ENCODE measurements at places on chromosomes 11 and 22. TPM values are rescaled to one million over a fixed set of nuclear protein-coding genes. Genes with fewer than 3 reads are reported as not detected.

DNA sequence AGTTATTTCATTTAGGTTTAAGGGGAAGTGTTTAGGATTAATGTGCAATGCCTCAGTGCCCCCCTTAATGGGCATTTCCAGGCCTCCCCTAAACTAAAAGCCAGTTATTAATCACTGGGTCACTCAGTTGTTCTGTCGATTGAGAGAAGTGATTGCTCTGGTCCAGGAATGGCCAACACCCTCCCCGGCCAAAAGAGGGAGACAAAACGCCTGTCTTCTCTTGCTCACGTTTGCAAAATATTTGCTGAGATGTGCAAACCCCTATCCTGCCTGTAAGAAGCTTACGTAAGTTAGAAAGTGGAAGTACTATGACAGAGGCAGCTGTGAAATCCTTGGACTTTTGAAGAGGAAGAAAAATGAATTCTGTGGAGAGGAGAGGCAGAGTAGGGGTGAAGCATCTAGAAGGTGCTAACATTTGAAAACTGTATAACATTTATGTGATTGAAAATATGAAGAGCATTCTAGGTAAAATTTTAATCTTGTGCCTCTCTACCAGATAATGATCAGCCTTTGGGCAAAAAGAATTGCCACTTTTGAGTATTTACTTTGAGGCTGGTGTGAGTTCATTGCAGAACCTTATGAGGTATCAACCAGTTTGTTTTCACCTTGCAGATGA lies 37.7 kb downstream of the NTM start:
- no peaks in the 10 kb centered on the region for H3K27me3 ChIP-seq
- H3K4me1 ChIP-seq, result no peaks in the 10 kb centered on the region
- no peak overlapping the region for H3K4me3 ChIP-seq
- H3K36me3 ChIP-seq, result no peaks in the 10 kb centered on the region

- no peak overlapping the region for H3K4me3 ChIP-seq
- H3K36me3 ChIP-seq, result no peaks in the 10 kb centered on the region
- H3K4me1 ChIP-seq, result no peaks in the 10 kb centered on the region
Observed at GRCh38 chr22:49047447-49047846, 780.2 kb downstream of the BRD1 start.

- H3K4me1 ChIP-seq, result peaks cover 2% of the 10 kb centered on the region
- no peak overlapping the region for H3K4me3 ChIP-seq
- no peaks in the 10 kb centered on the region for H3K27me3 ChIP-seq
- no peaks in the 10 kb centered on the region for H3K36me3 ChIP-seq
Observed at GRCh38 chr22:28956506-28956905, 73.1 kb downstream of the ZNRF3 start.

GRCh38 chr22:38401336-38402084 lies 53.5 kb downstream of the KCNJ4 start:
- no peak overlapping the region for H3K4me3 ChIP-seq
- H3K27me3 ChIP-seq, result no peaks in the 10 kb centered on the region
- DNase-seq, result peak; percentile 71
- no peaks in the 10 kb centered on the region for H3K4me1 ChIP-seq
- H3K27ac ChIP-seq, result no peak overlapping the region

GRCh38 chr11:57659669-57660068 lies 2.1 kb downstream of the CLP1 start:
- no peaks in the 10 kb centered on the region for H3K4me1 ChIP-seq
- no peak overlapping the region for H3K4me3 ChIP-seq
- no peak overlapping the region for H3K27ac ChIP-seq
- H3K27me3 ChIP-seq, result no peaks in the 10 kb centered on the region
- no peaks in the 10 kb centered on the region for H3K36me3 ChIP-seq
- no peak for DNase-seq

DNA sequence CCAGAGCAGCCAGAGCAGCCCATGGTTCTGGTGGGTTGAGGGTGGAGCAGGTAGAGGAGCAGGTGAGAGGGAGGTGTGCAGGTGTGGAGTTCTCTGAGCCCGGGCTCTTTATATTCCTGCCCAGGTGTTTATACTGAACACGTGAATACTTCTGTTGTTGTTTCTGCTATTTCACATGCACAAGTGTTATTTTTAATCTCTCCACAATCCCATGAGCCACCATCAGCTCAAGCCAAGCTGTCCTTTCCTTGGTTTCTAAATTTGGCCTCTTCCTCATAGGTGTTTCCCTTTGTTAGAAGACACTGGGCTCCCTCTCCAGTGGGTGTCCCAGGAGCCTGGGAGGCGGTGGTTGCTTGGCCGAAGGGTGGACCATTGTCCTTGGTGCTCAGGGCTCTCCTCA lies at the start of gene KRTAP5-3:
Gene KRTAP5-3 (minus strand): TSS at position 101 of the 400 bp plus-strand sequence. CDS start 78 bp downstream, at position 23.
- H3K27me3 ChIP-seq, result no peaks in the 10 kb centered on the region
- H3K36me3 ChIP-seq, result no peaks in the 10 kb centered on the region
- H3K27ac ChIP-seq, result no peak within 1 kb of the TSS

- no peaks in the 10 kb centered on the region for H3K36me3 ChIP-seq
- no peaks in the 10 kb centered on the region for H3K4me1 ChIP-seq
- no peak overlapping the region for H3K27ac ChIP-seq
- H3K4me3 ChIP-seq, result no peak overlapping the region
Observed at GRCh38 chr11:73648571-73649046, 2.2 kb downstream of the PLEKHB1 start.

GRCh38 chr11:44446366-44446762 lies 119.1 kb upstream of the CD82 start:
- H3K4me1 ChIP-seq, result no peaks in the 10 kb centered on the region
- no peak overlapping the region for H3K4me3 ChIP-seq
- no peaks in the 10 kb centered on the region for H3K36me3 ChIP-seq

GRCh38 chr11:79346021-79346420 lies 94.8 kb downstream of the TENM4 start:
- no peak for DNase-seq
- H3K4me1 ChIP-seq, result no peaks in the 10 kb centered on the region
- no peaks in the 10 kb centered on the region for H3K36me3 ChIP-seq
- H3K27me3 ChIP-seq, result no peaks in the 10 kb centered on the region

GRCh38 chr11:60924906-60925853 lies 920 bp downstream of the TMEM132A start:
- no peak overlapping the region for H3K4me3 ChIP-seq
- no peak overlapping the region for H3K27ac ChIP-seq
- H3K27me3 ChIP-seq, result no peaks in the 10 kb centered on the region
- DNase-seq, result no peak

Gene MRPL23
- 43.9 TPM for total RNA-seq

Gene NLRP14
- 0.10 TPM for total RNA-seq

Gene LGR4
- 19.5 TPM for total RNA-seq

Gene OR52A1
- total RNA-seq, result not detected
